ENCODE measurements at places on chromosomes 4 and X. TPM values are rescaled to one million over a fixed set of nuclear protein-coding genes. Genes with fewer than 3 reads are reported as not detected.

The LRCH2 gene
- 1.0 TPM for total RNA-seq

The CFAP299 gene
- total RNA-seq: not detected

The NPFFR2 gene
- total RNA-seq: not detected

DNA sequence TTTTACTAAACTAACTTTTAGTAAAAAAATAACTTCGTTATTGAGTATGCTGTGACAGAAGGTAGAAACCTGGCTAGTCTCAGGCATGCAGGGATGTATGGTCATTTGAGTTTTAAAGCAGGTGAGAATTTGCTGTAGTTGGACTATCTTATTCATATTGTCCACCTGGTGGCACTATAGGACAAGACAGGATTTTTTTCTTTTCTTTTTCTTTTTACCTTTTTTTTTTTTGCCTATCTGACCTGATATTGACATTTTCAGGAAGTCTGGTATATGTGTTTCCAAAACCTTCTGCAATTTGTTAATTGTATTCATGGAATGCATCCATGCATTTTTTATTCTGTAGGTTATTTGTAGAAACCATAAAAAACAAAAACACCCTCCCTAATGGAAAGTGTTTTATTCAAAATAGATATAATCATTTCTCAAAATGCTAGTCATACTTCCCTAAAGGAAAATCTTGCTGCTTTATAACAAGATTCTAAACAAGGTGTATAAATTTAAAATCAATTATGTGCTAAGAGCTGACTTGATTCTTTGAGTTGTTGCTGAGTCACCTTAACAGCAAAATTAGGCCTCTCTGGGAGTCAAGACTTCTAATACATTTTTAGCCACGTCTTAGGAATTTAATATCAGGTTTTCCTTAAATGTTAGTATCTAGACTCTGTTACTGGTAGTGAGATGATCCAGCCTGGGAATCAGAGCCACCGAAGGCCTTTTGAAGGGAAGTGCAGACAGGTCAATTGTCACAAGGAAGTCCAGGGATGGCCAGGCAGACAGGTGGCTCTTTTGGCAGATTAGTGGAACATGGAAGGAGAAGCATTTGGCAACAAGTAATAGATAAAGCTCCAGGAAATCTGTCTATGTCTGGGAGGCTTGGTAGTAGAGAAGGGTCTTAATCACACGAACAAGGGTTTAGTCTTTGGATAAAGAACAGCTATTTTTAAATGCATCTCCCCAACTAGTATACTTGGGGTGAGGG is 201.3 kb upstream of the GNPDA2 start:
- no peak for DNase-seq

DNA sequence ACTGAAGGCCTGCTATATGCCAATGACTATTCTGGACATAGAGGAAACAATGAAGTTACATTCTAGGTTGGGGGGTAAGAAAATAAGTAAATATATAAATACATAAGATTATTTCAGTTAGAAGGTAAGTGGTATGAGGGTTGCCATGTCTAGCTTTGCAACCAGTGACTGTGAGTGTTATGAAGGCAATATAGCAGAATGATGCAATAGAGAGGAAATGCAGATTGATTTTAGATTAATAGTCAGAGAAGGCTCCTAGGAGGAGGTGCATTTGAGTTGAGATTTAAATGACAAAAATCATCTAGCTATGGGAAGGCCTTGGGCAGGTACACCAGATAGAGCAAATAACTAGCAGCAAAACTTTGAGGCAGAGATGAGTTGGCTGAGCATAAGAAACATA is 243.2 kb downstream of the FBXO8 start:
- no peak for DNase-seq

DNA sequence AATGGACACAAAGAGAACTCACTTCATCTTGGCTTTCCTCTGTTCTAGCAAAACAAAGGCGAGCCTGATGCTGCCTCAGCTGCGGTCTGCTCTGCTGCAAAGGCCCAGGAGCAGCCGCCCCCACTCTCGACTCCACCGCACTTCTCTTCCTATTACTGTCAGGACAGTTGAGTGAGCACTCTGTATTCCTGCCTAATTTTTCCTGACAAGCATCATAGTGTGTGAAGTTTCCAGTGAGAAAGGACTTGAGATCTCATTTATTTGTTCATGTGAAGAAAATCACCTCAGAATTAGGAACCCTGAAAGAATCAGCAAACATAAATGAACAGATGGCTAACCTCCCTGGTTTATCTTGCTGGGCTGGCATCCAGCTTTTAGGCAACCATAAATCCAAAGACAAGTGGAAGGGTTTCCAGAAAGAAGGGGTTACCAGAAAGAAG is 15.6 kb downstream of the SCARB2 start:
- DNase-seq: peak; percentile 69

DNA sequence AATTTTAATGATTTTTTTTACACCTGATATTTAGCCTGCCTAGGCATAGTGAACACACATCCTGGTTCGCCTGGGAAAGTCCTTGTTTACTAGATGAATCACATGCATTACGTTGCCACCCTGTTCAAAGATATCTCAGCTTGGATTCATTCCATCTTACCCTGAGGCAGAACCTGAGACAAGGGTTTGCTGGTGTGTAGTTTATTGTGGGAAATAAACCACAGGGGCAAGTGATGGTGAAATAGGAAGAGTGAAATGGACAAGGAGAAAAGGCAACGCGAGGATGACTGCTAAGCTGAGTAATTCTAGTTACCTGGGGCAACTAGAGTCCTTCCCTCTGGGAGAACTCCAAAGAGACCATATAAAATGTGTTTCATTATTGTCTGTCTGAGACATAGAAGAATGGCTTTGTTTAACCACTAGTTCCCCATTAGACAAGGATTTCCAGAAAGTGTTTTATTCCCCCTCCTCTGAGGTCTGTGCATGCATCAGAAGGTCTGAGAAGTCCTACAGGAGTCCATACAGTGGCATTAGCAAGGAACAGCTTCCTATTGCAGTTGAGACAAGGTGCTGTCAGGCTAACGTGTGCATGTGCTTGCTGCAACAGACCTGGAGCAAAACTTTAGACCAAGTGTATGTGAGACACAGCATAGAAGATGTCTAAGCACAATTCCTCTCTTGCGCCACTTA is 797.3 kb upstream of the FRG1 start:
- DNase-seq: no peak

DNA sequence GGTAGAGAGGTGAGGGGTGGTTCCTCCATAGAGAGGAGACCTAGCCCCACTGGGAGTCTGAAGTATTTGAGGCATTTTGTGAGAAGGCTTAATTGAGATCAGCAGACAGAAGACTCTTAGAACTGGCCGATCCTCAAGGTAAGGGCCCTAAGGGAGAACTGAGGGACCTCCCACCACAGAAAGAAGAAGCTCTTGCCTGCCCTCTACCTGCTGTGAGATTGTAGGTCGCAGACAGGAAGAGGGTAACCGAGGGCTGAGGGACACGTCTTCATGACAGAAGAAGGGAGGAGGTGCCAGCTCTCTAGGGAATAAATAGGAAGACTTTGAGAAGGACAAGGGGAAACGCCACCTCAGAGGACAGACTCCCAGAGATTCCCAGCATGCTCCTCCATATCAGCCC is 24.1 kb upstream of the MAGEC1 start:
- DNase-seq: no peak

DNA sequence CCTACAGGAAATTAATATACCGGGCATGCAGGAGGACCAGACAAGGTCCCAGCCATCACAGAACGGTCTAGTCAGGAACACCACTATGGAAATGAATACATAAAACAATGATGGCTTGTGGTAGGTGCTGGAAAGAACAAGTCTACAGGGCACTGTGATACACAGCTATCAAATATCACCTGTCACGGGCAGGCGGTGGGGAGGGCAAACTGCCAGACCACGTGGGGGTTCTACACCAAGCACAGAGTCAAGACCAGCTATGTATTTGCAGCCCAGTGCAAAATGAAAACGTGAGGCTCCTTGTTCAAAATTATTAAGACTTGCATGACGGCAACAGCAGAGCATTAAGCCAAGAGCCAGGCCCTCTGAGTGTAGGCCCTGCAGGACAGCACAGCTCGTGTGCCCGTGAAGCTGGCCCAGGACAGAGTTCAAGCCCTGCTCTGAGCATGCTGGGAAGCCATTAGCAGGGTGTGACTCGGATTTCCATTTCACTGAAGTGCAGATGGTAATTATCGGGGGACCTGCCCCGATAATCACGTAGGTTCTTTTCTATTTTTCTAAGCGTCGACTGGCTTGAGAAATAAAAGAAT is 83.6 kb downstream of the JAKMIP1 start:
- no peak for DNase-seq

- DNase-seq: no peak
Measured at GRCh38 chr4:63169836-63170235, 1239.4 kb downstream of the TECRL start.

- DNase-seq: no peak
Measured at GRCh38 chr4:161629694-161630441, 533.9 kb downstream of the FSTL5 start.

- DNase-seq: no peak
Measured at GRCh38 chr4:164212134-164212533, 541.8 kb upstream of the SMIM31 start.

All from Right ventricle myocardium superior (tissue), 1 donor.